ENCODE measurements at places on chromosomes 11 and 22. TPM values are rescaled to one million over a fixed set of nuclear protein-coding genes. Genes with fewer than 3 reads are reported as not detected.

GRCh38 chr11:71977743-71978418 lies 20.8 kb upstream of the IL18BP start:
- peak; percentile 53 for DNase-seq

GRCh38 chr11:59216641-59217564 lies 4.2 kb upstream of the MPEG1 start:
- DNase-seq: peak; percentile 57

DNA sequence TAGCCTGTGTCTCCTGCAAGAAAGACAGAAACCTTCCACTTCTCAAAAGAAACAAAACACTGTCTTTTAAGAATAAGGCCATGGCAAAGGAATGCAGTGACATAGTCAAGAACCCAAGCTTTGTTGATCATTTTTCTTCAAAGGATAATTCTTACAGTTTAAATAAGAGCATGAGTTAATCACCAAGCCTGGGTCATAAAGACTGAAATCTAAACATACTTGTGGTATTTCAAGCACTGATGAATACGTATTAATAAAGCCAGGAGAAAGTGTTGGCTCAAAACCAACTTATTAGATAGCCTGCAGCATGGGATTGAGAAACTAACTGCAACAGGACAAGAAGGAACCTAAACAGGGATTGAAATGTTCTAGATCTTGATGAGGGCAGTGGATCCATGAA lies 143.3 kb upstream of the MTNR1B start:
- DNase-seq: no peak

Gene OR52E8
- polyA plus RNA-seq: not detected

GRCh38 chr22:29892315-29893156 lies 9.6 kb downstream of the MTMR3 start:
- no peak for DNase-seq
